ENCODE measurements at places on chromosomes 1 and 21. TPM values are rescaled to one million over a fixed set of nuclear protein-coding genes. Genes with fewer than 3 reads are reported as not detected.

Gene LCE1A
- not detected for total RNA-seq

Gene RGS16
- total RNA-seq: 3.1 TPM

Gene LAX1
- 0.10 TPM for total RNA-seq

Gene ZFP69
- total RNA-seq: 2.1 TPM

Gene OPTC
- not detected for total RNA-seq

Gene FAM43B
- 0.13 TPM for total RNA-seq

Gene TNFRSF1B
- 4.5 TPM for total RNA-seq

Gene DNM3
- 0.76 TPM for total RNA-seq

Gene MSH4
- 0.33 TPM for total RNA-seq

Gene AMPD1
- total RNA-seq: not detected

Gene FCRL1
- not detected for total RNA-seq

Gene VPS45
- total RNA-seq: 28.1 TPM

Gene MIGA1
- 19.6 TPM for total RNA-seq

Gene LCE3E
- total RNA-seq: not detected

Gene KLHDC7A
- not detected for total RNA-seq

Gene RGS1
- not detected for total RNA-seq

Gene MPL
- not detected for total RNA-seq

Gene FNDC10
- total RNA-seq: 3.6 TPM

Gene MMEL1
- not detected for total RNA-seq

Gene APOBEC4
- not detected for total RNA-seq

Gene NGF
- 8.8 TPM for total RNA-seq

Gene MCOLN2
- total RNA-seq: 0.85 TPM

Gene GSTM5
- 4.1 TPM for total RNA-seq
